ENCODE measurements at places on chromosomes 5 and 9.

DNA sequence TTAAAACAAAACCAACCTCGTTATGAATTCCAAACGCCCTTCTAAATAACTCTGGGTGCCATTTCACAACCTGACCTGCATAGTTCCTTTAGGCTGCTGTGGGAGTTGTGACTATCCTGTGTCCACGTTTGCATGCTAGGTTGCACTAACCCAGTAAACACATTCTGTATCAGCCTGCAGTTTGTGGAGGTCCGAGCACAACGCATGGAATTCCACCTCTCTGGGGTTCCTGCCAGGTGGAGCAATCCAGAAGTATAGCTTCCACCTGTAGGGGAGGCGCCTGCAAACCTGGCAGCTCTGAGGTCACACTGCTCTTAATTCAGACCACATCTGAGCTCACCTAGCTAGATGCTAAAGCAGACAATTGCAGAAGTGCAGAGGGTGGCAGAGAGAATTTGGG lies 57.2 kb downstream of the MARCHF3 start:
- DNase-seq = no peak

GRCh38 chr5:56306433-56307150 lies 73.5 kb upstream of the ANKRD55 start:
- DNase-seq = no peak

GRCh38 chr5:176379881-176380280 lies 8.5 kb downstream of the NOP16 start:
- no peak for DNase-seq

DNA sequence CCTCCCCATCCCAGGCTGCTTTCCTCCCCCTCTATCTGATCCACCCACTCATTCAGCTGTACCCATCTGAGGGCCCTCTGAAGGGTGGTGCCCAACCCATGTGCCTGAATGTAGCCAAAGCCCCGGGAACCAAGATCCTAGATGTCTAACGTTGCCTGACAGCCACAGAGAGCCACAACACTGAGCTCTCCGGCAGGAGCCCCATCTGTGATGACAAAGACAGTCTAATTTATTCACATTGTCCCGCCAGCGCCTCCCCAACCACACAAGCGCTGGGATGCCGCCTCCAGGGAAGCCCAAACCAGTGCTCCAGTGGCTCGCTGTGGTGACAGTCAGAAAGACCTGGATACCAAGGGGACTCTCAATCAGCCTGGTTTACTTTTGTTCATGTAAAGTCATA lies 8.4 kb downstream of the IGFBPL1 start:
- no peak for DNase-seq

GRCh38 chr5:31487506-31487905 lies 44.4 kb downstream of the DROSHA start:
- no peak for DNase-seq

DNA sequence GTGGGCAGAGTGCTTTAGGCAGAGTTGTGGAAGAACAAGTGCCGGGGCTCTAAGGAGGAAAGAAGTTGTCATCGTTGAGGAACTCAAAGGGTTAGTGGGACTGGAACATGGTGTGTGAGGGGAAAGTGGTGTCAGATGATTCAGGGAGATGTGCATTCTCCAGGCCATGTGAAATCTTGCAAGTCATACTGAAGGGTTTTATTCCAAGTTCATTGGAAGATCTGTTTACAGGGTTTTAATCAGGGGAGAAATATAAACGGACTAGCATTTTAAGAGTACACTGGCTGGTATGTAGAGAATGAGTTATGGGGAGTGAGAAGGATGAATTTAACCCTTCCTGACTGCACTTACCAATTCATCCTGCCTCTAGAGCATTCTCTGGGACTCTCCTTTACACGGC lies 49.3 kb downstream of the NR2F1 start:
- DNase-seq = no peak

GRCh38 chr9:76603448-76603895 lies 144.5 kb downstream of the GCNT1 start:
- DNase-seq = no peak

- no peak for DNase-seq
Measured at GRCh38 chr9:33466565-33467495, 6.9 kb downstream of the NOL6 start.

DNA sequence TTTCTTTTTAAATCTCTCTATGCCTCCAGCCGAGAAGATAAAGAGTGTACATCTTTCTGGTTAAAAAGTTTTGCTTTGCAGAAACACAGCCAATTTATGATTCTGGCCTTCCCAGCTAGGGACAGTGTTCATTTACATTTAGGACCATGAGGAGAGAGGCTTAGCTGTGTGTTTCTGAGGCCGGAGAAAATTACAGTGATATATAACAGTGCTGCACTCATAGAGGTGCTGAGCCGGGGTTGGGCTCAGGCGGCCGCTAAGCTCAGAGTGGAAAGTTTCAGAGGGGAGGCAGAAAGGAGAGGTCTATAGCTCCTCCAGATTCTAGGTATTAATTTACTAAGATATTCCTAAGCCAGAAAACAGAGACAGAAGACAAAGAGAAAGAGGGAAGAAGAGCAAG lies 37.0 kb upstream of the LCP2 start:
- DNase-seq = no peak

- no peak for DNase-seq
Measured at GRCh38 chr5:136677217-136677616, 311.9 kb upstream of the TRPC7 start.

GRCh38 chr5:10729320-10730042 lies 31.6 kb downstream of the DAP start:
- DNase-seq = no peak

DNA sequence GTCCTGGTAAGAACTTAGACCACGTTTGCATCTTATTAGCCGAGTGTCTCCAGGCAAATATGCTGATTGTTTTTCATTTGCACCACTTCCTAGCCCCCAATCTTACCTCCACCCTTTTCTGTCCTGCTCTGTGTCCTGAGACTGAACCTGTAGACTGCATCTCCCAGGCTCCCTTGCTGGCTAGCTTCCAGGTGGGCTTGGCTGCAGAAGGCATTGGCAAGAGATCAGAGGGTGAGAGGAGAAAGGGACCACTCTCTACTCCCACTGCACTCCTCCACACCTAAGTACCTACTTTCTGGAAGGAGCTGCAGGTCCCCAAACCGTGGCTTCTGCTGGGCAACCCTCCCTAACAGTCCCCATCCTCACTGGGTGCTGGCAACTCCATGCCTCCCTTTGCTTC lies 59.9 kb upstream of the XPA start:
- DNase-seq = no peak

DNA sequence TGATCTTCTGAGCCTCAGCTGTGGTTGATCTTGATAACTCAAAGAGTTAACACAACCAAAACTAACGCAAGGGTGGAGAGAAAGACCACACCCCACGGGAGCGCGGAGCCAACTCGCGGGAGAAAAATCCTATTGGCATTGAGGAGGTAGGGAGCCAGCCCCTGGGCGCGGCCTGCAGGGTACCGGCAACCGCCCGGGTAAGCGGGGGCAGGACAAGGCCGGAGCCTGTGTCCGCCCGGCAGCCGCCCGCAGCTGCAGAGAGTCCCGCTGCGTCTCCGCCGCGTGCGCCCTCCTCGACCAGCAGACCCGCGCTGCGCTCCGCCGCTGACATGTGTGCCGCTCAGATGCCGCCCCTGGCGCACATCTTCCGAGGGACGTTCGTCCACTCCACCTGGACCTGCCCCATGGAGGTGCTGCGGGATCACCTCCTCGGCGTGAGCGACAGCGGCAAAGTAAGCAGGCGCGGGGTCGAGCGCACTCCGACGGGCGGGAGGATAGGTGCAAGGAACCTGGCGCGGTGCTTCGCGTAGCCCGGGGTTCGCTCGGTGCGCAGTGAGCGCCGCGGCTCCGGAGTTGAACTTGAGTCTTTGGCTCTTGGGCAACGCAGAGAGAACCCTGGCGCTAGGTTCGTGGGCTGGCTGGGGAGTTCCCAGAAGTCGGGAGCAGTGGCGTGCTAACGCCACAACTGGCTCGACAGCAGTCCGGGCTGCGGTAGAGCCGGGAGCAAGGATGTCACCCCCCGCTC lies at the start of gene GDA:
GDA (plus strand) TSS at position 210 of the 745 bp plus-strand sequence; CDS start at position 330, 120 bp downstream.
- DNase-seq = no peak

DNA sequence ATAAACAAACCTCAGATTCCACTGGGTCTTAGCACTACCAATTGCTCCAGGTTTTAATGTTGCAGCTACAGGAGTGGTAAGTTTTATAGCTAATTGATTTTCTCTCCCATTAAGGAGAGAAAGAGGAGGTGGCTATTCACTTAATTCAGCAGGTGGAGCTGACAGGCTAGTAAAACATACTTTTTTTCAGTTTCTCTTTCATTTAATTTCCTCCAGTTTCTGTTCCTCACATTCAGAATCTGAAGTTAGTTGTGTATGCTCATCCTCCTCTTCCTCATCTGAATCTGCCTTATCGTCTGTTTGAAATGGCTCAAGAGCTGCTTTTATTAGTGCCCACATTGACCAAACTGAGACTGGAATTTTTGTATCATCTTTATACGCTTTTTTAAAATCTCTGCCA lies 98.0 kb downstream of the PLPPR1 start:
- DNase-seq = no peak

DNA sequence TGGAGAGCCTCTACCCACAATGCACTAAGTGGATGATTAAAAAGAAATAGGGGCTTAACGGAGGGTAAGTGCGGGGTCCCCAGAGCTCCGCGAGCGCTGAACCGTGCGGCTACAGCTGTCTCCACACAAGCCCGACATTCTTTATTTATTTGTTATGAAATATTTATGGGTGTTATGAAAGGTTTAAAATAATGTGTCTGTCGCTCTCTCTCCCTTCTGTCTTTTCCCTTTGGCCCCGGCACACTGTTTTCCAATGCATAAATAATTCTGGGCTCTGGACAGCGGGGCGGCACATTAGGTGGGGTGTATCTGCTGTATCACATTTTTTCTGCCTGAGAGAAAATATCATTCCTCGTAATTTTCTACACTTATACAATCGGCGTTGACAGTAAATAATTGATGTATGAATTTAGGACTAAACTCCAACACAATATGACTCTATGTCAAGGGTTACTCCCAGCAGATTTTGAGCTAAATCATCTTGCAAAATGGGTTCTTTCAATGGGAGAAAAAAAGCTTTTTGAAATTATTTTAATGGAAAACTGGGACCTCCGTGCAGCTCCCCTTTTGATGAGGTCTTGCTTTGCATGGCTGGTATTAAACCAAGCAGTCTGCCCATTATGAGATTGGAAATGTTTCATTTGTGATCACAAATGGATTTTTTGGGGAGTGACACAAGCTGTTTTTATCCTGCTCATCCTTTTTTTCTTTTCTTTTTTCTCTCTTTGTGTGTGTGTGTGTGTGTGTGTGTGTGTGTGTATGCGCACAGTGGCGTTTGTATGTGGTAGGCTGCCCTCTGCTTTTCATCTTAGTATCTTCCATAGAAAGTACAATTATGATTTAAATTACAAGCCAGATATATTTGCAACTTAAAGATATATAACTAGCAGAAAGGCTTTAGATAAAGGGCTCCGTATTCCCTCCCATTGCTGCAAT lies 370.6 kb upstream of the IRX4 start:
- no peak for DNase-seq

GRCh38 chr9:21995666-21996398 lies 1.2 kb downstream of the CDKN2B-AS1 start:
- no peak for DNase-seq

DNA sequence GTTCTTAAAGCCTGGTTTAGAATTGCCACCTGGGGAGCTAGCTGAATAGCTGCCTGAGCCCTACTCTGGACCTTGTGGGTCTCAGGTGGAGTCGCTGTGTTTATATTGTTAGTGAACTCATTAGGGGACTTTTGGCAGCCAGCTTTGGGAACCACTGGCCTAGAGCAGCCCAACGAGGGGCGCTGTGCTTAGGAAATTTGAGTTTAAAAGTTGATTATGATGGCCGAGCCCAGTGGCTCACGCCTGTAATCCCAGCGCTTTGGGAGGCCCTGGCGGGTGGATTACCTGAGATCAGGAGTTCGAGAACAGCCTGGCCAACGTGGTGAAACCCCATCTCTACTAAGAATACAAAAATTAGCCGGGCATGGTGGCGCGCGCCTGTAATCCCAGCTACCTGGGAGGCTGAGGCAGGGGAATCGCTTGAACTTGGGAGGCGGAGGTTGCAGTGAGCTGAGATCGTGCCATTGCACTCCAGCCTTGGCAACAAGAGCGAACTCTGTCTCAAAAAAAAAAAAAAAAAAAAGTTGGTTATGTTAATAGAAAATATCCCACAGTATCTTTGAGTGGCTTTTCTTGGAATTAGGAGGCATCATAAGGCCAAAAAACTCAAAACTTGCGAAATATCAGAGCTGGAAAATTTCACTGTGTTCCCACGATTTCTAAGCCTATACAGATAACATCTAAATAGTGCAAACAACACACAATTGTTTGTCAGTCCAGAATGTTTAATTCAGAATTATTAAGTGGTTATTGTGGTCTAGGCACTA lies 809 bp downstream of the MCCC2 start:
- no peak for DNase-seq

GRCh38 chr5:157451806-157452205 lies 8.2 kb upstream of the NIPAL4 start:
- DNase-seq = no peak

- no peak for DNase-seq
Measured at GRCh38 chr5:43469671-43470391, 13.8 kb downstream of the TMEM267 start.

GRCh38 chr5:135349451-135349850 lies 49.6 kb downstream of the MACROH2A1 start:
- DNase-seq = no peak

- DNase-seq = no peak
Measured at GRCh38 chr9:116580853-116581252, 106.3 kb upstream of the TRIM32 start.

DNA sequence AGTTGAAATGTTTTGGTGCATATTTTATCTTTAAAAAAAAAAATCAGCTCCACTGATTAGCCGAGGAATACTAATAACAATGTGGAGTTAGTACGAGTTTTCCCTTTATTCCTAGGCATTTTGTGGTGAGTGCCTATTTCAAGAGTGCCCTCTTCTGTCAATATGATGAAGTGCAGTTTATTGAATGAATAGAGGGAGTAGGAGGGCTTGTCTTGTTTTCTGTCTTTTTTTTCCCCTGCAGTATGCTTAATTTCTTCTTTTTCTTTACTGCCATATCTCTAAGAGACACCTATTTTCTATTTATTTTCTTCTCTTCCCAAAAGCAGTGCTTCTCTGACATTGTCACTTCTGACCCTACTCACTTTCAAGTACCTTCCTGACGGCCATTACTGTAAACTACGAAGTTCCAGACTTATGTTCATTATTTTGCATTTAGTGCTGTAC lies 169.6 kb upstream of the PITX1 start:
- no peak for DNase-seq

- no peak for DNase-seq
Measured at GRCh38 chr9:21210311-21210710, 3.4 kb upstream of the IFNA10 start.

- no peak for DNase-seq
Measured at GRCh38 chr5:175102717-175103116, 341.3 kb downstream of the DRD1 start.
